Lung (tissue), 17 donors: ENCODE measurements at places on chromosomes 12 and 14.

DNA sequence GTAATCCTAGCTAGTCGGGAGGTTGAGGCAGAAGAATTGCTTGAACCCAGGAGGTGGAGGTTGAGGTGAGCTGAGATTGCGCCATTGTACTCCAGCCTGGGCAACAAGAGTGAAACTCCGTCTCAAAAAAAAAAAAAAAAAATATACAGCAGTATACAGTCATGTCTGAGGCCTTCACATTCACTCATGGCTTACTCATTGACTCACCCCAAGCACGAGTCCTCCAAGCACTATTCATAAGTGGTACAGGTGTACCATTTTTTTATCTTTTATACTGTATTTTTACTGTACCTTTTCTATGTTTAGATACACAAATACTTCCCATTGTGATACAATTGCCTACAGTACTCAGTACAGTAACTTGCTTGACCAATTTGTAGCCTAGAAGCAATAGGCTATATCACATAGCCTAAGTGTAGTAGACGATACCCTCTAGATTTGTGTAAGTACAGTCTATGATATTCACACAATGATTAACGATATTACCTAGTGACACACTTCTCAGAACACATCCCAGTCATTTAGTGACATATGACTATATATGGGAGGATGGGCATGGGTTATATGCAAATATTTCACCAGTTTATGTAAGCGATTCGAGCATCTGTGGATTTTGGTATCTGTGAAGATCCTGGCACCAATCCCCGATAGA, 12.2 kb downstream of the LLPH start:
- DNase-seq: no peak

DNA sequence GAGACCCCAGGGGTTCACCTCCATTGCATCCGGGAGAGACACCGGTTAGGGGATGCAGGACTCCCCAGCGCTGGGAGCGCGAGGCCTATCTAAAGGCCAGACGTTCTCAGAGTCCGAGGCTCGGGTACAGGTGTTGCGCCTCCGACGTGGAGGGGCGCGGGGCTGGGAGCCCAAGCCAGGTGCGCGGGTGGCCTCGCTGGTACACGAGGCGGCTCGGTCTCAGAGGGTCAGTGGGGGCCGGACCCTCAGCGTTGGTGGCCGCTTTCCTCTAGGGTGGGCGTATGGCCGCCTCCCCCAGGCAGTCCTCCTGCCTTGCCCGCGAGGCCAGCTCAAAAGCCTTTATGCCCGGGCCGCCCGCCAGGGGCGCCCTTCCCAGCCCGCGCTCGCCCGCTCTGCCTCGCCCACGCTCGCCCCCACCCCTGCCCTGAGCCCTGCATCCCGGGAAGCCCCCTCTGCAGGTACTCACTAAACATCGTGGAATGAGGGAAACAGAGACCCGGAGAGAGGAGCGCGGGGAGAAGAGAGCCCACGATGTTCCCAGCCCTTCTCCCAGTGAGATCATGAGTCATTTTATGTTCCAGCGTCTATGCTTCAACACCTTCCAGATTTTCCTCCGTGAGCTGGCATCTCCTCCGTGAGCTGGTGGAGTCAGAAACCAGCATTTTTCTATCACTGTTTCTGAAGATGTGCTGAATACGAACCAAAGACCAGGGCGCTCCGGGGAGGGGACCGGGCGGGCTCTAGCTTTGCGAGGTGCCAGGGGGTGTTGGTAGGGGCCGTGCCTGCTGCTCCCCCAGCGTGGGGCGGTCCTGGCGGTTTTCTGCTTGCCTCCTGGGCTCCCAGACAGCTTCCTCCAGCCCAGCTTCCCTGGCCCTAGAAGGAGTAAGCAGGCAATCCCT, 73.8 kb downstream of the DIO3 start:
- no peak for DNase-seq

DNA sequence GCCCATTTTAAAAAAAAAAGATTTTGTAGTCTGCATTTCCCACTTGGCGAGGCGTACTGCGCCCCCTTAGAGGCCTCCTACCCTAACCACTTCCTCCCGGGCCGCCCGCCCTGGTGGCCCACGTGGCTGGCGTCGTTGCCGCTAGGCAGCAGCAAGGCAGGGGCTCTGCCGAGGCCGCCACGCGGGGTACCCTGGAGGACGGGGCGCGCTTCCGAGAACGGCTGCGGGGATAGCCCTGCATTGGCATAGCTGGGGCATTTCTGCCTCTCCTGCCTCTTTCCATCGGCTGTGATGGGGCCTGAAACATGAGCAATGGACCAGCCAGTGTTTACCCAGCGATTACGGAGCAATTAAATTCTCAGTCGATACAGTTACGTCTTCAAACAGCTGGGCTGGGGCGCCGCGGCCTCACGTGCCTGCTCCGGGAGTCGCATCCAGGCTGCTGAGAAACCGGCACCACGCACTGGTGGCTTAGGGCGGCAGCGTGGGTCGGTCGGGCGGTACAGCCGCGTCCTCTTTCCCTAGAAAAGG, 38.0 kb downstream of the IQSEC3 start:
- DNase-seq: peak; percentile 28

- DNase-seq: peak; percentile 87
These were observed at the start of gene ELK3 for GRCh38 chr12:96193725-96194575. ELK3 (plus strand) TSS chr12:96194375.

GRCh38 chr12:83629931-83630330, 943.2 kb downstream of the TMTC2 start:
- DNase-seq: no peak

DNA sequence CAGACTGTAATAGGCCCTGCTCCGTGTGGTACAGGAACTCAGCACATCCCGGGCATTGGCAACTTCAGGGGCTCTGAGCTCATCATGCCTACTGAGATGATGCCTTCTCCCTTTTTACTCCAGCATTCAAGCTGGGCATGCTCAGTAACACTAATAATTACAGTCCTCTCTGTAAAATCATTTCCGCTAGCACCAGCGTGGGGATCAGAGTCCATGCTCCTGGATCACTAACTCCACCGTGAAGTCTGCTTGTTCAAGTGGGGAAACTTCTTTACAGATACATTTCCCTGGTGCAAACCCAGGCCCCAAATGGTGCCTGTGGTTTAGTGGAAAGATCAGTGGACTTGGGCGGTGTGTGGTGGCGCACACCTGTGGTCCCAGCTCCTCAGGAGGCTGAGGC, 16.7 kb downstream of the CLSTN3 start:
- DNase-seq: no peak

- DNase-seq: no peak
These were observed 4.5 kb downstream of the DAO start for GRCh38 chr12:108884116-108885012.

GRCh38 chr14:33972583-33973081, 21.8 kb upstream of the EGLN3 start:
- no peak for DNase-seq

DNA sequence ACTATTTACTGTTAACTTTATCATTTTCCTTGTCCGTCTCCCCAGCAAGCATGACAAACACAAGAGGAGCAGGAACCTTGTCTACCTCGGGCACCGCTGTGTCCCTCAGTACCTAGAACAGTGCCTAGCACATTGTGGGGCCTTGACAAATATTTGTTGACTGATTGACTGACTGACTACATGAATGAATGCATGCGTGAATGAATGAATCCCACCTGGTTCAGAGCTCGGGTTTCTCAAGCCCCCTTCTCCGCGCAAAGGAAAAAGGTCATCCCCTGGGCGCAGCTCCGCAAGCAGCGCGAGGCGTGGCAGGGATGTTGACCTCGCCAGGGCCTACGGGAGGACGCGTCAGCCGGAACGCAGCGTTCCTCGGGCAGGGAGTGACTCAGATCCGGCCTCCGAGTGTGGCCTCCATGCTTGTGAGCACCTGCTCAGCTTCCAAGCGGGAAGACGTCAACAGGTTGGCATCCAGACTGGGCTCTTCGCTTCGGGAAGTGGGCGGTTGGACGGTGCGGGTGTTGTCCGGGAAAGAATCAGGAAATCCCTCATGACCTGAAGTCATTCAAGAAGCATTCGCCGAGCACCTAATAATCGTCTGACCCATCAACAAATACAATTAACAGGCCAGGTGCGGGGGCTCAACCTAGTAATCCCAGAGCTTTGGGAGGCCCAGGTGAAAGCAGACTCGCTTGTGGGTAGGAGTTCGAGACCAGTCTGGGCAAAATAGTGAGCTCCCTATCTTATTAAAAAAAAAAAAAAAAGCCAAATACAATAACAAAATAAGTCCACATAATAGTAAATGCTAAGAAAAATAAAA, 13.9 kb upstream of the UBC start:
- peak; percentile 78 for DNase-seq

DNA sequence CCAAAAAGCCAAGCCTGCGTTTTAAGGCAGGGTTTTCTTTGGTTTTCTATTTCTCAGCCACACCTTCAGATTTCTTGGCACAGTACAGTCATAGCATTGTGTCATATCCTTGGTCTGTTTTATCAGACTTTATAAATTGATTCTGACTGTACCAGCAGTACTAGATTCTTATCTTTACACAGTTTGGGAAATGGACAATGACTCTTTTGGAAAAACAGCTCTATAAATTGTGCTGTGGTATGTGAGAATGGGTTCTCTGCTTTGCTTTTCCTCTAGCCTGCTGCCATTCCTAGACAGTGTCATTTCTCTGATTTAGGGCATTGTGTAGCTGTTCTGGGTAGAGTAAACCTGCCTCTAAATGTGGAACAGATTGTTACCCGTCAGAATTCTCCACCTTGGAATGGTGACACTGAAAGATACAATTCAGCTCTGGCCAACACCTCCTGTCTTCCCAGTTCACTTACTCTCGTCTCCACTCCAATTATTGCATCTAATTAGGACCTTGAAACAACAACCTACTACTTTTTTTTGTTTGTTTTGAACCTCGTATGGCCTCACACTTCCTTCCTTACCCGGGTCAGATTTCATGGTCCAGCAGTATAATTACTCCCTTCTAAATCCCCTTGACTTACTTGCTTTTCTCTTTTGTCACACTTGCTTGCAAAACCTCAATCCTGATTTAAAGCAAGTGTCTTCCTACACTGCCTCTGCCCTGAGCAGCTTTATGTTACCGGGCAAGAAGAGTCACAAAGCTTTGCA, 226.3 kb downstream of the ERC1 start:
- DNase-seq: no peak

DNA sequence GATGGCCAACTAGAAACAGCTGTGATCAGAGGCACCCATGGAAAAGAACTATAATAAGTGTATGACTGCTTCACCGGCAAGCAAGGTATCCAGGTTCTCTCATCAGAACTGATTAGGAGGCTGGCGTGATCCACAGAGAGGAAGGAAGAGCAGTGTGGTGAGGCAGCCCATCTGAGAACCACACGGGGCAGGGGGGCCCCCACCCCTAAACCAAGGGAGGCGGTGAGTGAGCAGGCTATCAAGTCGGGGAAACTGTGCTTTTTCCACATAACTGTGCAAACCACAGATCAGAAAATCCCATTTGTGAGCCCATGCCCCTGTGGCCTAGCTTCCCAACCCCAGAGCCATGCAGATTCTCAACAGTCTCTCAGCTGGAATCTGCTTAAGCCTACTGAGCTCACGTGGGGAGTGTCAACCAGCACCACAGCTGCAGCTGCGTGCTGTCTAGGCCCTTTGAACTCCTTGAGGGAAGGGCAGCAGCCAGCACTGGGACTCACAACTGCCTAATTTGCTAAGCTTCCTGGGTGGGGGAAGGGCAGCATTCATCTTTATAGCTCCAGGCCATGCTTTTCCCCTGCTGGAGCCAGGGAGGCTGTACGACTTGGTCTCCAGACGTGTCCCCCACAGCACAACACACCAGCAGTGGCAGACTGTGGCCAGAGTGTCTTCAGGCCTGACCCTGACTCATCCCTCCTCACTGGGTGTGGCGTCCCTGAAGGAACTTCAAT, 444.4 kb upstream of the ATP2B1 start:
- DNase-seq: peak; percentile 26

GRCh38 chr12:107402041-107403022, 283.3 kb upstream of the PWP1 start:
- peak; percentile 51 for DNase-seq

- no peak for DNase-seq
These were observed 49.1 kb downstream of the CCER1 start for GRCh38 chr12:90905691-90906370.

GRCh38 chr12:53952871-53953734, 1.6 kb upstream of the HOXC12 start:
- DNase-seq: no peak

DNA sequence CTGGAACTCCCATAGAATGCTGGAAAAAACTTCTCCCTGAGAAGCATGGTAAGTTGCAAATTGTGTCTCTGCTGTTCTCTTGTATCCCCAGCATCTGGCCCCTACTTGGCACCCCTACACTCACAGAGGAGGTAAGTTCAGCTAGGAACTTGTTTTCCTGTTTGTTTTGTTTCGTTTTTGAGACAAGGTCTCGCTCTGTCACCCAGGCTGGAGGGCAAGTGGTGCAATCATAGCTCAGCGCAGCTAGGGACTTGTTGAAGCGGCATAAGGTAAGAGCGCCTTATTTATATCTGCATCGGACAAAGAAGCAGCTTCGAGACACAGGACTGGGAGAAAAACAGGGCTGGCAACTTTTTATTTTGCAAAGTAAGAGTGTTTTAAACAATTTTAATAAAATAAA, 18.5 kb upstream of the ANO2 start:
- no peak for DNase-seq
